ENCODE measurements at places on chromosomes 7 and 10. TPM values are rescaled to one million over a fixed set of nuclear protein-coding genes. Genes with fewer than 3 reads are reported as not detected.
A peak's percentile ranks its signal among the peaks of the same experiment; 100 is the strongest.

The PDE1C gene
- 0.84 TPM for polyA plus RNA-seq

- no peak for DNase-seq
Measured at GRCh38 chr10:93071674-93072224, 1.9 kb upstream of the CYP26A1 start.

DNA sequence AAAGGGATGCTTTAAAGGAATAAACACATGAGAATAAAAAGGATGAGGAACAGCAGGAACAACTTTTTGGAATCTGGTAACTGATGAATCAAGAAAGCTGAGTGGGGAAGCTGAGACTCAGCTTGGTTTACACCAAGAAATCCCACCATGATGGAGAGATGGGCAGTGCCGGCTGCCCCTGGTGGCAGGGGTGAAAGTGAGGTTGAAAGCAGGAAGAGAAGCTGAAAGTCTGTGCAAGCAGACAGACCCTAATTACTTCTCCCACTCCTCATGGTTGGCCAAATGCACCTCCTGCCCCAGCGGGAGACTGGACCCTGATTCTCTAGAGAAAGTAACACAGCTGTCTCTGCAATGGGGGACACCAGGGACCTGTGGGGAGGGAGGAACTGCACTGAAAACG, 57.6 kb upstream of the NANOS1 start:
- DNase-seq: no peak

DNA sequence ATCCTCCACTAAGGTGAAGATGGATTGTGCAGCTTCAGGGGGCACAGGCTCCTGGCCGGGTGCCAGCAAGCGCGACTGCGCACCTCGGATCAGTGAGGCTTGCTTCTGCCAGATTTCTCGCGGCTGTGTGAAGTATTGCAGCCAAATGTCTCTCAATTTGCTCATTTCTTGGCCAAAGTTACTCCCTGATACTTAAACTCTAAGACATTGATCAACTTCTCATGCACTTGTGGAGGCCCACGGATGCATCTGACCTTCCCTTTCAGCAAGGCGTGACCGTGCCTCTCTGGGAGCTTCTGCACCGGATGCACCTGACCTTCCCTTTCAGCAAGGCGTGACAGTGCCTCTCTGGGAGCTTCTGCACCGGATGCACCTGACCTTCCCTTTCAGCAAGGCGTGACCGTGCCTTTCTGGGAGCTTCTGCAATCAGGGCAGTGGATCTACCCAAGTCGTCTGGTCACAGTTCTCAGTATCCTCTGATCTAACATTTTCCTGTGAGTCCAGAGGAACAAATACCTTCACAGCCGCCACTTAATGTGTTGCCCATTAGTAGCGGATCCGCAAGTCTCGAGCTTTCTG, 248.3 kb downstream of the ADARB2 start:
- no peak for DNase-seq

GRCh38 chr7:25429731-25430130, 201.4 kb upstream of the NPVF start:
- no peak for DNase-seq

GRCh38 chr7:74231232-74231590, 21.4 kb downstream of the LAT2 start:
- no peak for DNase-seq

DNA sequence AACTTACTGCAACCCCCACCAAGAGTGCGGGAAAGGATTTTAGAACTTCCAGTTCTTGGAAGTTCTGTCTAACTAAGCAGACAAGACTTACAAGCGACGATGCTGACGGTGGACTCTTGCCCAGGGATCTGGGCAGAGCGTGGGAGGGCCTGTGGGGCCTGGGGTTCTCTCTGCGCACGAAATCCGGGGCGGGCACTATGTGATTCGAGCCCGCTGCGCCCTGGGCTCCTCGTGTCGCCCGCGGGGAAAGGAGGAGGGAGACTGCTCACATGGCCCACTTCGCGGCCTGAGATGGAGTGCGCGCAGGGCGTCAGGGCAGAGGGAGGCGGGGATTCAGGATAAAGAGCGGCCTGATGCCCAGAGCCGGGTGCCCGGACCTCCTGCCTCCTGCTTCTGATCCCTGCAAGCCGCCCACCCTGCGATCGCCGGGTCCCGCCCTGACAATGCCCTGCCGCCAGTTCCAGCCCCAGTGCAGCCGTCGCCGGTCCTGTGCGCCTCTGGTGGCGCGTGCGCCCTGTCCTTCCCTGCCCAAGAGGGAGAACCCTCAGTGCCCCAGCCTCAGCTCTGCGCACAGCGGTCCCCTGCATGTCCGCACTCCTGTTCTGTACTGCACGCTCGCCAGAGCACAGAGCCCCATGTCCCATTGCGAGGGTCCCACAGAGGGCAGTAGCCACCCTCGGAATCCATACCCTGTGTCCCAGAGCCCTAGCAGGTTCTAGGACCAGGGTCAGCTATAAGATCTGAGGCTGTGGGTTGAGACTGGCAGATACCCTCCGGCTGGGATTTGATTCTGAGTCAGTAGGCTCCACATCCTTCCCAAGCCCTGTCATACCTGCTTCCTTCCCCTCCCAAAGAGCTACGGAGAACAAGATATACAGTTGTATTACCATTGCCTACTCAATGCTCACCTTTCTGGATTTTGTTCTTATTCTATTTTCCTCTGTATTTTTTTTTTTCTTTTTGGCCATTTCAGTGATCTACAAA, 99.4 kb upstream of the TMEM106B start:
- peak; percentile 69 for DNase-seq

DNA sequence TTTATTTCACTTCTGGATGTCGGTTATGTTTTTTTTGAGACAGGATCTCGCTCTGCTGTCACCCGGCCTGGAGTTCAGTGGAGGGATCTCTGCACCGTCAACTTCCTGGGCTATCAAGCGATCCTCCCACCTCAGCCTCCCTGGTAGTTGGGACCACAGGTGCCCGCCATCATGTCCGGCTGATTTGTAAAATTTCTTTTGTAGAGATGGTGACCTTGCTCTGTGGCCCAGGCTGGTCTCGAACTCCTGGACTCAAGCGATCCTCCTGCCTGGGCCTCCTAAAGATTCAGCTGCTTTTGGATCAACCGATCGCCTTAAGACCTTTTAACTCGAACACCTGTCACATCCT, 606 bp upstream of the RABGEF1 start:
- DNase-seq: no peak

- DNase-seq: peak; percentile 84
Measured at GRCh38 chr10:80202934-80203834, 2.2 kb downstream of the ANXA11 start.

- DNase-seq: no peak
Measured at GRCh38 chr7:154817224-154817896, 185.6 kb downstream of the PAXIP1 start.

GRCh38 chr7:91346426-91346825, 82.2 kb downstream of the FZD1 start:
- no peak for DNase-seq

The ADAMTS14 gene
- 0.08 TPM for polyA plus RNA-seq

The HPSE2 gene
- 1.2 TPM for polyA plus RNA-seq

The SPDYE11 gene
- not detected for polyA plus RNA-seq

- no peak for DNase-seq
Measured at GRCh38 chr10:131930150-131930549, 29.3 kb downstream of the PPP2R2D start.

DNA sequence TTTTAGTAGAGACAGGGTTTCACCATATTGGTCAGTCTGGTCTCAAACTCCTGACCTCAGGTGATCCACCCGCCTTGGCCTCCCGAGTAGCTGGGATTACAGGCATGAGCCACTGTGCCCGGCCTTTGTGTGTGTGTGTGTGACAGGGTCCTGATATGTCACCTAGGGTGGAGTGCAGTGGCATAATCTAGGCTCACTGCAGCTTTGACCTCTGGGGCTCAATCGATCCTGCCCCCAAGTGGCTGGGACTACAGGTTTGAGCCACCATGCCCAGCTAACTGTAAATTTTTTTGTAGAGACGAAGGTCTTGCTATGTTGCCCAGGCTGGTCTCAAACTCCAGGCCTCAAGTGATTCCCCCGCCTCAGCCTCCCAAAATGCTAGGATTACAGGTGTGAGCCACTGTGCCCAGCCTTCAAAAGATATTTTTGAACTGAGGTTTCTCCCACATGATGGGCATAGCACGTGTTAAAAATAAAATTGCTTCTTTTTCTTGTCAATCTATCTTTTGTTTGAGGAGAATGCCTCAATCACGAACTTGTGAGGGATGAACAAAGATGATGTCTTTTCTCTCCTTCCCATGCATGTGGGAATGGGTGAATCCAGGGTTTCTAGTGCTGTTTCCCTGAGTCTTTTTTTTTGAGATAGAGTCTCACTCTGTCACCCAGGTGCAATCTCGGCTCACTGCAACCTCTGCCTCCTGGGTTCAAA, 30.8 kb upstream of the PSAP start:
- DNase-seq: no peak

DNA sequence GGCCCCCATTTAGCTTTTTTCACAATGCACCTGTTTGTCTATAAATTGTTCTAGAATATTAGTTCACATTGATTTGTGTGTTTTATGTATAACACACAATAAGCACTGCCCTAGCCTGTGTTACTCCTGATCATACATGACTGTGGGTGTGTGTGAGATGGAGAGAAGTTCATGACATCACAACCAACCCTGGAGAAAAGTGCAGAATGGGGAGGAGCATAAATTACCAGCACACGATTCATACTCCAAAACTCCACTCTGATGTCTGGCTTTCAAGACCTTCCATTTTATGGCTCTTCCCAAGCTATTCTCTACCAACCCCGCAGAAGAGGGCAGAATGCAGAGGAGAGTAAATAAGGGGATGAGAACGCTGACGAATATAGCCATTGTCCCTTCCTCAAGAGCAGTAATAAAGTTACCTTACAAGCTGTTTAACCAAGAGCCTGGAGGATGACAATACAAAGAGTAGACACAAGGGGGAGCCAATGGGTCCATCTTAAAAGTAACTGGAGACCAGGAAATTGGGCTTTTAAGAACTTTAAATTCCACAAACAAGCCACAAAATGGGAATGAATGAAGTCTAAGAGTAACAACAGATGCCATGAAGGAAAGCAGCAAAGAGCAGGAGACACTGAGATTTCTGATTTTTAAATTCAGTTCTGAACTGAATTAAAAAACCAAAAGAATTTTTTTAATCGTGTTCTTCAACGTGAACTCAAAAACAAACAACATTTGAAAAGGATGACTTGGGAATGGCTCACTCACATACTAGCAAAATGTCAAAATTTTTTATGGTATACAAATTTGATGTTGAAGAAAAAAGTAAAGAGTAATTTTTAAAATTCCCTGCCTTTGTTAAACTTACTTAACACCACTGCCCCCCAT, 159.6 kb downstream of the PARD3 start:
- no peak for DNase-seq

- no peak for DNase-seq
Measured at GRCh38 chr10:34249634-34250033, 565.5 kb downstream of the PARD3 start.

- no peak for DNase-seq
Measured at GRCh38 chr10:110510086-110510485, 12.4 kb downstream of the DUSP5 start.

The SEMA3A gene
- not detected for polyA plus RNA-seq

DNA sequence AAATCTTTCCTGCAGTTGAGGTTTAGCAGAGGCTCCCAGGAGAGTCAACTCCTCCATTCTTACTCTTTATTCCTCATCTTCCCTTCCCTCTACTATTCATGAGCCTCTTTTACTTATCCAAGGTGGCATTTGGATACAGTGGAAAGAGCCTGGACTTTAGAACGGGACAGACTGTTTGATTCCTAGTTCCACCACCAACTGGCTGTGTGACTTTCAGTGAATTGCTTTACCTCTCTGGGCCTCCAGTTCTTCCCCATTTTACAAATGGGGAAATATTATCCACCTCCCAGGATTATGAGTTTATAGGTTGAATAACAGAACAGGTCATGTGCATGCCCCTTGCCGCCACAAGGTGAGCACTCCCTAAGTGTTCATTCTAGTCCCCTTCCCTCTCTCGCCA, 49.9 kb downstream of the ZNF503 start:
- no peak for DNase-seq

- DNase-seq: no peak
Measured at GRCh38 chr10:51607463-51607835, 91.9 kb downstream of the CSTF2T start.

DNA sequence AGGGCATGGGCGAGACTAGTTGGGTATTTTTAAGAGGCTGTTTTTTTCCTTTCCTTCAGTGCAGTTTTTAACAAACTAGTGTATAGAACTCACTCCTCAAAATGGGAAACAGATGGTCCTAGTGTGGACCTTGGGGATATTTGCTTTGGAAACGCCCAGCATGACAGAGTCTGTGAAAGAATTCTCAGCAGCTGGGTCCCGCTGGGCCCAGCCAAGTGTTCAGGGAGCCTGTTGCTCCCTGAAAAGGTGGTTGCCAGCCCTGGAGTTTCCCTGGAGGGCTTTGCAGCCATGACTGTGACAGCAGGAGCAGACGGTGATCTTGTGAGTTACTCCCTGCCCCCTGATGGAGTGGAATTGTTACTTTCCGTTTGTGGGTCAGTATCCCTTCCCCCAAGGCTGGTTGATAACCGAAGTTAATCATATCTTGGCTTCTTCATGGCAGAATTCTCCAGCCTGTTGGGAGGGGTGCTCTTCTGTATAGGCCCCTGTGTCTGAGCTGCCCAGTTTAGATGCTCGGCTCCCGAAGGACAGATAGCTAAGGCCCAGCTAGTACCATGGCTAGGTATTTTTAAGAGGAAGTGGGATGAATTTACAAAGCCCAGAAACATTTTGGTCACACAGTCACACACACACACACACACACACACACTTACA, 278.6 kb upstream of the HABP2 start:
- no peak for DNase-seq

The HOXA6 gene
- polyA plus RNA-seq: not detected

- DNase-seq: no peak
Measured at GRCh38 chr10:17527514-17528146, 73.2 kb upstream of the ST8SIA6 start.

GRCh38 chr10:101162677-101163076, 31.6 kb downstream of the TLX1 start:
- no peak for DNase-seq

DNA sequence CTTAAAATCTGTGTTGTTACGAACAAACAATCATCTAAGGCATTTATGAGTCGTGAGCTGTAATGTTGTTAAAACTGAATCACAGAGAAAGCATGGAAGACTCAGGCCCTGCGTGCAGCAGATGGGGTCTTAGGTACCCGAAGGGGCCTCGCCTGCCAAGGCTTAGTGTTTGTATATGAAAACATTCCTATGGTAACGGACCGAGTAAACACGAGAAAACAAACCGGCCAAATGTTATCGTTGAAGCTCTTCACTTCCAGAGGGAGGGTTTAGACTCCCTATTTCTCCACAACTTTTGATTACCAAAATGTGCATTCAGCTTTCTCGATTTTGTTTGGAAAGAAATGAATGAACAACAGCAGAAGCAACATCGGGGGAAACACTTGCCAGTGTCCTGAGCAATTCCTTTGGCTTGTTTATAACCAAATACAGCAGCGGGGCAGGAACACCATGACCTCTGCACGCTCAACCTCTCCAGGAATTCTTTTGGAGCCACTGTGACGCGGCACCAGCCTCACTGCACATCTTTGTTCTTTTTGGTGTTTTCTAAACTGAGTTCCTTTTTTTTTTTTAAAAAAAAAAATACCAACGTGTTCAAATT, 121.6 kb upstream of the KLF6 start:
- DNase-seq: no peak

GRCh38 chr10:78454123-78454645, 420.5 kb downstream of the RPS24 start:
- no peak for DNase-seq
